ENCODE measurements at places on chromosomes 1 and 21.

DNA sequence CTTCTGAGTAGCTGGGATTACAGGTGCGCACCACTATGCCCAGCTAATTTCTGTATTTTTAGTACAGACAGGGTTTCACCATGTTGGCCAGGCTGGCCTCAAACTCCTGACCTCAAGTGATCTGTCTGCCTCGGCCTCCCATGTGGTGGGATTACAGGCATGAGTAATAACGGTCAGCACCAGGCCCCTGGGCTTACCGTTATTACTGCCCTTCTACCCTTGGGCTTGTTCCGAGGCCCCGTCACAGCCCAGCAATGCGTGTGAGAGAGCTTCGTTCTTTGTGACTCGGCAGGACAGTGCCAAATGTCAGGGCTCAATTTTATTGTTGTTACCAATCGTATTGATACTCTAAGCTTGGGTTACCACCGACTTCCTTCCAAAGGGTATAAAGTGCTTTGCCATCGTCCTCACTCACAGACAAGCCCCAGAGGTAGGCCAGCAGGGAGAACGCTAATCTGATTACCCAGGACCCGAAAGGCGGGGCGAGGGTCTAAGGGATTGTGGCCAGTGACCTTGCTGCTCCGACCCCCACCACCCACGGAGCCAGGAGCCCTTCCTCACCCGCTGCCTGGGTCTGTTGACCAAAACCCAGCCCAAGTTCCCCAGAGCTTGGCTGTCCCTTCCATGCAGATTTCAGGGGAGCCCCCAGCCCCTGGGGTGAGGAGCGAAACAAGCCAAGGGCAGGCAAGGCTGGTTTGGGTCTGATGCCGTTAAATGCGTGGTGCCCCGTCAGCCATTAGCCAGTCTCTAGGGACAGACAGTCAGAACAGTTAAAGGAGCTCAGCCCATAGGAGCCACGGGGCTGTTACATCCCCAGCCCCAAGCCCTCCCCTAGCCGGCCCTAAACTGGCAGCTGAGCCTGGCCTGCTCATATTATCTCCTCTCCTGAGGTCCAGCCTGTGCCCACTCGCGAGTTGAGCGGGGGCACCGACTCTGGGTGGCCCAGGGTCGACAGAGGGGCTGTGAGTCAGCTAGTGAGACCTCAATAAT, 54.9 kb upstream of the CASZ1 start:
- no peak for DNase-seq

DNA sequence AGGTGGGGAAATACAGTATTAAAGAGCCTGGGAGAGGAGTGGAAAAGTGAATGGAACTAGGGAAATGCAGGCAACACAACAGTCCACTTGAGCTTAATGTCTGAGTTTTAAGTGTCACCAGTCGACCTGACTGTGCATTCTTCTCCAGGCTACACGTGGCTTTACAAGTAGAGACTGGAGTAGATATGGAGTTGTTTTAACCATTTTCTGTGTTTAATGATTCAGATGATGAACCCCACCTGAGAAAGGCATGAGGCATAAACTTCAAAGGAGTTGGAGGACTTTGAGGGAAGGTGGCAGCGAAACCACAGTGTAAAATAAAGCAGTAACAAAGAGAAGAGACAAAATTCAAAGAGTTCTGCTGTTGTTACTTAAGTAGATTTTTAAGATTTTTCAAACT, 12.6 kb downstream of the FUBP1 start:
- DNase-seq: no peak

- no peak for DNase-seq
Measured at GRCh38 chr1:33667386-33668282, 195.2 kb downstream of the ZSCAN20 start.

DNA sequence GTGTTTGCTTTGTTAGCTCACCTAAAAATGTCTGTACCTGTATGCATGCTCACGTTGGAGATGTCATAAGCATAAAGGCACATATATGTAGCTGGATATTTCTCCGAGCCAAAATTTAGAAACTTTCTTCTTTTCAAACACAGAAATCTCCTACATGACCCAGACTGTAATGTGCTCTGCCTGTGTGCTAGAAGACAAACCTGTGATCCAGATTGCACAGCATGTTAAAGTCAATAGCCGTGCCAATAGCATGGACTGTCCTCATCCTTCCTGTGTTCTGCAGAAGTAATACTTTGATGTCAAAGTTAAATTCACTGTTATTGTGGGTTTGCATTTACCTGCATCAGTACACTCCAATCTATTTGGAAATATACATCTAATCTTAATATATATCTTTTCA, 346.2 kb upstream of the ZRANB2 start:
- no peak for DNase-seq

DNA sequence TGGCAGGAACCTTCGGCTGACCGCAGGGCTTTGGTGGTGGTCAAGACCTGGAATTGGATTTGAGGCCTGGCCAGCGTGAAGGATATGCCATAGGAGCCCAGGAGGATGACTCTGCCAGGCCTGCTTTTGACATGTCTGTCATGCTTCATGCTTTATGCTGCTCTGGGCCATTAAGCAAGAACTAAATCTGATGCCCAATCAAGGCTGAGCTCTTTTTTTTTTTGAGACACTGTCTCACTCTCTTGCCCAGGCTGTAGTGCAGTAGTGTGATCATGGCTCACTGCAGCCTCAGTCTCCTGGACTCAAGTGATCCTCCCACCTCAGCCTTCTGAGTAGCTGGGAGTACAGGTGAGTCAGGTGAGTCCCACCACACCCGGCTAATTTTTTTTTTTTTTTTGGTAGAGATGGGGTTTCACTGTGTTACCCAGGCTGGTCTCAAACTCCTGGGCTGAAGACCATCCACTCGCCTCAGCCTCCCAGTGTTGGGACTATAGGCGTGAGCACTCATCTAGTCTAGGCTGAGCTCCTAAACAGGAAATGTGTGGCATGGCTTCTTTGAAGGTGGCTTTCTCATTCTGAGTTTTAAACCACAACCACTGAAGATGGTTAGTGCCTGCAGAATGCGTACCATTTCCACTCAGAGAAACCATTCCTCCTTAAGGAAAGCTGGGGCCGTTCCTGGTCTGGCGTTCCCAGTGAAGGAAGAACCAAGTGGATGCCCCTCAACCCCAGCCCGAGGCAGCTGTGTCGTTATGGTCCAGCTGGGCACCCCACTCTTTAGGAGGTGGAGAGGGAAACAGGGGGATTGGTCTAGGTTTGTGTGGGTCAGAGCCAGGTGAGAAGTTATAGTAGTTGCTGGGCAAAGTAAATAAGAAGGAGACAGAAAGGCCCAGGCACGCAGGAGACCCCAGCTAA, 34.2 kb upstream of the ATP5PO start:
- peak; percentile 72 for DNase-seq

- no peak for DNase-seq
Measured at GRCh38 chr21:34715518-34715917, 46.7 kb downstream of the CLIC6 start.
